ENCODE measurements at places on chromosomes 11 and 22.

DNA sequence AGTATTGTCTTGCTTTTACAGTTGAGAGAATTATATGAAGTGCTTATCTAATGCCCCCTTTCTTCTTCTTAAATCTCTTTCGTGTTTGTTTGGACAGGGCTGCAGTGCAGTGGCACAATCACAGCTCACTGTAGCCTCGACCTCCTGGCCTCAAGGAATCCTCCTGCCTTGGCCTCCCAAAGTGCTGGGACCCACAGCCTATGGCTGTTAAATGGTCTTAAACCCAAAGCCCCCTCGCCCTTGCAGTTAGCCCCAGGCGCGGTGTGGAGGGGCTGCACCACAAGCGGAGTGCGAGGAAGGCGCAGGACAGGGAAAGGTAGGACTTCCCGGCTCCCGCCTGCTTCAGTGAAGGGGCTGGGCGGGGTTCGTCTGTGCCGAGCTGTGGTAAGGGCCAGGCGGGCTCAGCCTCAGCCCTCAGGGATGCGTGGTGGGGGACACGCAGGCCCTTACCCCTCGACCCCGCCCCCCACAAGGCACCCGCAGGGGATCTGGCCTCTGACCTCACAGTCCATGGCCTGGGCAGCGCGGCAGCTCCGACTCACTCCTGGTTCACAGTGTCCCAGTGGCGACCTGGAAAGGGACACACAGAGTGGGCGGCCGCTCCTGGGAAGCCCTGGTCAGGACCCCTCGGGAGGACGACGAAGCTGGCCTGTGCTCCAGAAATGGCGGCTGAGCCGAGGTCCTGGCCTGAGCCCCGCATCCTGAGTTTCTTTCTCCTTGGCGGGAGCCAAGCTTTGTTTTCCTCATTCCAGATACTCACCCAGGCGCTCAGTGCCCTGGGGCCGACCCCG, 24.5 kb downstream of the BID start:
- DNase-seq, result no peak

DNA sequence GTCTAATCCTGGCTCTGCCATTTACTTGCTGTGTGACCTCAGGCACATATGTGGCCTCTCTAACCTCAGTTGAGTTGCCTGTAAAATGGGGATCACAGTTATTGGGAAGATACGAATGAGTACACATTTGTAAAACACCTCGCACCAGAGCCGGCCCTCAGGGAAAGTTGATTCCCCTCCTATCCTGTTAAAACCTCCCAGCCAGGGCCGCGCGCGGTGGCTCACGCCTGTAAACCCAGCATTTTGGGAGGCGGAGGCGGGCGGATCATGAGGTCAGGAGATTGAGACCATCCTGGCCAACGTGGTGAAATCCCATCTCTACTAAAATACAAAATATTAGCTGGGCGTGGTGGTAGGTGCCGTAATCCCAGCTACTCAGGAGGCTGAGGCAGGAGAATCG, 7.8 kb upstream of the MYBPC3 start:
- DNase-seq, result no peak

GRCh38 chr11:94815705-94816344, 47.7 kb downstream of the AMOTL1 start:
- peak; percentile 56 for DNase-seq

GRCh38 chr11:35214792-35215193, 75.8 kb downstream of the CD44 start:
- peak; percentile 82 for DNase-seq

- no peak for DNase-seq
Measured at GRCh38 chr11:112085822-112086421, 634 bp downstream of the TIMM8B start.

DNA sequence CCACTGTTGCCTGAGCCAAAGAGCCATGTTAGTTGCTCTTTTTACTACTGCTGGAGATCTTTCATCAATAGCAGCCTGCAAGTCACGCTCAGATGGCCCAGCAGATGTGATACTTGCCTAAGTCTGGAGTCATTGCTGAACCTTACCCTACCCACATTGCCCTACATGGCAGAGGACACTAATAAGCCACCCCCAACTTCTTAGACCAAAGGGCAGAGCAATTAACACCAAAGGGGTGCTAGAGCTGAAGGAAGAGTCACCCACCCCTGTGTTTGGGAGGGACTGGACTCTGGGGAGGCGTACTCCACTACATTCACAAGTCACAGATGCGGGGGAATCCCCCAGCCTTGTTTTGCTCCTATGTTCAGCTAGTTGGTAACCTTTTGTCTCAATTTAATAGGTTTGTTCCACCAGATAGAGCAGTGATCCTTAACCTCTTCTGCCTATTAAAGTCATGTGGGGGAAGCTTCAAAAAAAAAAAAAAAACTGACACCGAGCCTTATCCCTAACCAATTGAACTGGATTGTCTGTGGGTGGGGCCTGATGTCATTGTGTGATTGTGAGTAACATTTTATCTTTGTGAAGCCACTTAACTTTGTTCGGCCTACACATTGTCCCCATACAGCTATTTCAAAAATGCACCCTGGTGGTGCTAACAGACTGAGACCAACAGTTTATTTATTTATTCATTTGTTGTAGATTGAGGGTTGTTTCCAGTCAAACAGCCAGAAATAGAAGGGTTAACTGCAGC, 13.1 kb downstream of the ADM start:
- no peak for DNase-seq

DNA sequence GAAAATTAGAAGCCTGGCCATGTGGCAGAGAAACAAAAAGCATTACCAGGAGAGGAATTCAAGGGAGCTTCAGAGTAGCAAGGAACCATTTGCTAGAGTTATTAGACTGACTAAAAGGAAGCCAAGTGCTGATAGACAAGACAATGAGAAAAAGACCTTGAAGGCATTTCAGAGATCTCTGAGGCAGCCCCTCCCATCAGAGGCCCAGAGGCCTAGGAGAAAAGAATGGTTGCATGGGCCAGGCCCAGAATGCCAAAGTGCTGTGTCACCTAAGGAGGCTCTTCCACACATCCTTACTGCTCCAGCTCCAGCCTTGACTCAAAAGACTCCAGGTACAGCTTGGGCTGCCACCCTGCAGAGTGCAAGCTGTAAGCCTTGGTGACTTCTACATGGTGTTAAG, 61.8 kb upstream of the POU2AF2 start:
- no peak for DNase-seq

GRCh38 chr11:76785513-76785912, 2.4 kb downstream of the TSKU start:
- no peak for DNase-seq

GRCh38 chr11:37947821-37948220, 1349.8 kb upstream of the RAG2 start:
- no peak for DNase-seq

DNA sequence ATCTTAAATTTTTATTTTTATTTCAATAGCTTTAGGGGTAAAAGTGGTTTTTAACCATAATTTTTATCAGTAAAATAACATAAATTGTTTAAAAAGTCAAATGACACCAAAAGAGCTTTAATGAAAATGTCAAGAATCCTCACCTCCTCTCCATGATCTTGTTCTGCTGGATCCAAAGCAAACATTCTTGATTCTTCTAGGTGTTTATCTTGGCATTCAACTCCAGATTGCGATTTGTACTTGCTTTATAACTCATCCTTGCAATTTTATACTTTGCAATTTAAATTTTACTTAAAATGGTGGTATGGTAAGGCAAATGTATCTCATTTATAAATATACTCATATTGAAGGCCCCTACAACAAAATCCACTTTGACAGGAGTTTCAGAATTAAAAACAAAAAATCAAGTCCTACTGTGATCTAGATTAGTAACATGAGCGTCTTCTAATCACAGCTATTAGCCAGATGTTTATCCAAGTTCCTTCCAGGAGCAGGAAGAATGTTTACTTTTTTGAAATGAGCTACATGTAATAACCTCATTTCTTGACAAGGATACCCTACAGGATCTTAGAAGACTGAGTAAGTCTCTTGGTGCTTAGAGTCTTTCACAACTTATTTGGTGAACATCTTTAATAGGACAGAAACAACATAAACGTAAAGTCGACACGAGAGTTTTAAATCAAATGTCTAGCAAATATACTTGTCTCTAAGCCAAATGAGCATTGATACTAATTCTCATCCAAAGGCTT, 72.4 kb upstream of the CARD18 start:
- DNase-seq, result no peak

- no peak for DNase-seq
Measured at GRCh38 chr22:19354201-19354600, 62.7 kb upstream of the CLTCL1 start.

- no peak for DNase-seq
Measured at GRCh38 chr11:79413268-79413667, 27.6 kb downstream of the TENM4 start.

DNA sequence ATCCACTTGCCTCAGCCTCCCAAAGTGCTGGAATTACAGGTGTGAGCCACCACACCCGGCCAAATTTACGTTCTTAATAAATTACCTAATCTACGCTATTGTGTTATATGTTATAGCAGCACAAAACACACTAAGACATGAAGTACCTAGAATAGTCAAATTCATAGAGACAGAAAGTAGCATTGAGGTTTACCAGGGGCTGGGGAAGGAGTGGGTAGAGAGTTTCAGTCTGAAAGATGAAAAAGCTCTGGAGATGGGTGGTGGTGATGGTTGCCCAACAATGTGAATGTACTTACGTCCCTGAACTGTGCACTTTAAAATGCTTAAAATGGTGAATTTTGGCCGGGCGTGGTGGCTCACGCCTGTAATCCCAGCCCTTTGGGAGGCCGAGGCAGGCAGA, 65.7 kb upstream of the NUP50 start:
- DNase-seq, result no peak

All from iPS DF 19.7 (cell line).